Cardiac fibroblast (primary cell): ENCODE measurements at places on chromosomes 6 and 20.

DNA sequence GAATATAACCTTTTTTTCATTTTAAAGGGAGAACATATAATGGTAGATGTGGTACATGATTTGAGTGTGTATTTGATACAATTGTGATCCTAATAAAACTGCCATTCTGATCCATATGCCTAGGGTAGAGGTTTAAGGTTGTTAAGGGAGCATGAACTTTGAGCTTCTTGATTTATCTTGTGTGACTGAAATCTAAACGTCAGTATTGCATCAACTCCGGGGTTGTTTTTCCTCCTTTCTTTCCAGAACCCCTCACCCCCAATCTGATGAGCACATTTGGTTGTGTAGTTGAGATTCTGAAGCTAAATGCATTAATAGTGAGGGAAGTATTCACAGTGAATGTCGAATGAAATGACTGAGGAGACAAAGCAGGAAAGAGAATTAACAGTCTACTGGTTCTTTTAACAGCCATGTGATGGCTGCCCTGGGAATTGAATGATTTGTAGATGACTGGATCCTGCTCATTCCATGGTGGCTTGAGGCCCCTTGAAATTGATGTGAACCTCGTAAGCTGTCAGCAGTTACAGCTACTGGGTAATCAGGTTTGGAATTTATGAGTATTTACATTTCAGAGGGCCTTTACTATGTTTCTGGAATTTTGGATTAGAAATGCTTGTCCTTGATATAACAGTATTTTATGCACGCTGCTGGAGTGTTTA is 44.8 kb downstream of the FARS2 start:
- DNase-seq: no peak

- no peak for DNase-seq
These were observed 1.7 kb upstream of the ADGRB3 start for GRCh38 chr6:68633281-68633971.

DNA sequence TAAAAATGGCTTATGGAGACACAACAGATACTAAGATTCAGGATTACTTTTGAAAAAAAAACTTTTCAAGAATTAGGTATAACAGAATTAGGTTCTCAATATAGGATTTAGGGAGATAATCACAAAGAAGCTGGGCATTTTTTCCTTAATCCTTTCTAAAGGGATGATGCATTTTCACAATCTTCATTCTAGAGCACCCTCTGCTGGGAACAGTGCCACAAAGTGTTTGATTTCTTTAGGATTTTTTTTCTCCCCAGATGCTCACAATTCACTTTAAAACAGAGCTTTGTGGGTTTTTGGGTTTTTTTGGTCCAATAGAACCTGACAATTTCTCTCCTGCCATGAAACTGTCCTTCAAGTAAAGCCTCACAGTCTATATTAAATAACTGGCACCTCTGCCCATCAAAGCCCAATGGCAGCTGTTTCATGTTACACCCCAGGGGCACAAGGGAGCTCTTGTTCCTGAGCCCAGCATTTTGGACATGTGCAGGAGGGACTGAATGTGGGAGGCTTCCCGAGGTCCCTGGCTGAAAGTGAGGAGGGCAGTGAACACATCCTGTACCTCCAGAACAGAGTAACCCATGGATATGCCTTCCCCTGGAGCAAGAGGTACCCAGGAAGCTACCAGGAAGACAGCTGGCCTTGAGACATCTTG is 39.7 kb downstream of the PREP start:
- DNase-seq: peak; percentile 52

DNA sequence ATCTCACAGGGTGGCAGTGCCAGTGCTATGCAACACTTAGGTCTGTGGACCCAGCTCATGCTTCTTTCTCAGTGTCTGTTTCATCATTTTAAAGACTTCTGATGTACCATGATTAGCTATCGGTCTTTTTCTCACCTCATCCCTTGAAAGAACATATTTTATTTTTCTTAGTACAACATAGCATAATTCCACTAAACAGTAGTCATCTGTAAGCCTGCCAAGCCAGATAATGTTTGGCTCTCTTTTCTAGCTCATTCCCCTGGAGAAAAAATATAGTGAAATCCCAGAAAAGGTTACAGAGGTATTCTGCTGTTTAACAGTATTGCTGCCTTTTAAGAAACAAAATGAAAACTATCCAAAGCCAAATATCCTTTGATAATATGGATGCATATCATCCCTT is 177.0 kb upstream of the MMS22L start:
- DNase-seq: peak; percentile 15

DNA sequence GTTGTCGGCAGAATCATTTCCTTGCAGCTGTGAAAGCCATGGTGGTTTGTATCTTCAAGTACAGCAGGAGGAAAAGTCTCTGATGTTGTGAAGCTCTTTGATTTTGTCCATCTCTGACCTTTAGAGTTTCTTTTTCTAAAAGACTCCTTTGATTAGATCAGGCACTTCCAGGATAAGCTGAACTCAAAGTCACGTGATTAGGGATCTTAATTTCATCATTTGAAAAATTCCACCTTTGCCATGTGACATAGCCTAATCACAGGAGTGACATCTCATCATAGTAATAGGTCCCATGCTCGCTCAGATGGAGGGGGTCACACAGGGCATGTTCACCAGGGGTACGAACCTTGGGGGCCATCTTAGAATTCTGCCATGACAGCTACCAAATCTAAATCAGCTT is 441.5 kb upstream of the CDH4 start:
- DNase-seq: no peak

DNA sequence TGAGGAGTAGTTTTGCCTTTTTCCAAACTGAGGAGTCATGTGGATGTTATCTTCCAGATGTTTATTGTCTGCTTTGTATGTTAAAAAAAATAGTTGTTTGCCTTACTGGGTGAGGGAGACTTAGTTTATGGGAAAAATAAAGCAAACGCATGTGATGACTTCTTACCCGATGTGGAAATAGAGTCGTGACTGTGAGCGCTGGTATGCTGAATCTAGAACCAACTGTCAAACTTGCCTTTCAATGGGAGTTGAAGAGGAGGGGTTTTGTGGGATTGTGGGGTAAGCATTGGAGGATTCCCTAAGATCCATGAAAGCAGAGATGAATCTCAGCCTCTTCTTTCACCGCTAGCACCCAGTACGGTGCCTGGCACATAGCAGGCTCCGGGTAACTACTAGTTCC is 5.3 kb downstream of the DCBLD1 start:
- DNase-seq: peak; percentile 84

DNA sequence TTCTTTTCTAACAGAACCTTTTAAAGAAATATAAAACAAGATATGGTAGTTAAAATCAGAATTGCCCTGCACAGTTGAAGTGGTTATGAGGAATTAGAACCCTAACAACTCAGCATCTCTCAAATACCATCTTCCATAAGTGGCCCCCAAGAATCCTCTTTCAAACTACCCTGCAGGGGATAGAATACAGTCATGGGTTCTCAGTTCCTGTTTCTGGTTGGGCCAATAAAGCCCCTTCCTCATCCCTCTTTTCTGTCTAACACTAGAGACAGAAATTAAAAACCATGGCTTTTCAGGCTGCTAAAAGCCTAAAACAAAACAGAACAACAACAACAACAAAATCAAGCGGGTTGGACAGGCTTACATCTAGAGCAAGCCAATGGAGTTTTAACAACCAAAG is 6.7 kb upstream of the LCA5 start:
- DNase-seq: no peak

- DNase-seq: no peak
These were observed 823 bp downstream of the NHLRC1 start for GRCh38 chr6:18121580-18122127.

GRCh38 chr20:51469578-51470498 is 72.7 kb downstream of the NFATC2 start:
- no peak for DNase-seq

DNA sequence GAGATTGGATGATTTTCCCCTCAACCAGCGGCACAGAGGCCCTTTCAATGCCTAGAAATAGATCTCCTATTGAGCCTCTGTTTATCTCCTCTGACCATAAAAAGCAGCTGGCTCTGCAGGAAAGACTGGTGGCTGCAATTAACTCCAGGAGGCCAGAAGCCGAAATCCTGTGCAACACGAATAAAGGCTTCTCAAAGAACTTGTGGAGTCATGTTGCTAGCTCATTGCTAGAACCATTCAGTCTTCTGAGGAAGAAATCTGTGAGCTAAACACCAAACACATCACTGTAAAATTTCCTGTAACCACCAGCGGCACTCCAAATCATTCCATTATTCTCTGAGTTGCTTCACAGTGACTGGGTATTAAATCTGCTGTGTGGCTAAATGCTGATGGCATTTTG is 49.1 kb upstream of the TPD52L1 start:
- DNase-seq: peak; percentile 52

- no peak for DNase-seq
These were observed 48.5 kb downstream of the ADGRG6 start for GRCh38 chr6:142350309-142350708.

DNA sequence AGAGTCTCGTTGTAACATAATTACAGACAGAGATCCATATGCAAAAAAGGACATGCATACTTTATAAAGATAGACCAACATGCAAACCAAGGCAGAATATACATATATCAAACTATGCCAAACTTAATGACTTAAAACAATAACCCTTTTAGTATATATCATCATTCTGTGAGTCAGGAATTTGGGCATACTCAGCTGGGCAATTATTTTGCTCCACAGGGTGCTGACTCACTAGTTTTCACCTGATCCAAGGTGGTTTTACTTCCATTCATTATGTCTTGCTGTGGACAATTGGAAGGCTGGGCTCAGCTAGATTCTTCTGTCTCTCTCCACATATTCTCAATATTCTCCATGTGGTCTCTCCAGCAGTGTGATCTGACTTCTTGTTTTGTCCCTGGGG is 41.2 kb upstream of the RNF146 start:
- no peak for DNase-seq

GRCh38 chr20:39082622-39083398 is 120.7 kb downstream of the DHX35 start:
- DNase-seq: no peak

DNA sequence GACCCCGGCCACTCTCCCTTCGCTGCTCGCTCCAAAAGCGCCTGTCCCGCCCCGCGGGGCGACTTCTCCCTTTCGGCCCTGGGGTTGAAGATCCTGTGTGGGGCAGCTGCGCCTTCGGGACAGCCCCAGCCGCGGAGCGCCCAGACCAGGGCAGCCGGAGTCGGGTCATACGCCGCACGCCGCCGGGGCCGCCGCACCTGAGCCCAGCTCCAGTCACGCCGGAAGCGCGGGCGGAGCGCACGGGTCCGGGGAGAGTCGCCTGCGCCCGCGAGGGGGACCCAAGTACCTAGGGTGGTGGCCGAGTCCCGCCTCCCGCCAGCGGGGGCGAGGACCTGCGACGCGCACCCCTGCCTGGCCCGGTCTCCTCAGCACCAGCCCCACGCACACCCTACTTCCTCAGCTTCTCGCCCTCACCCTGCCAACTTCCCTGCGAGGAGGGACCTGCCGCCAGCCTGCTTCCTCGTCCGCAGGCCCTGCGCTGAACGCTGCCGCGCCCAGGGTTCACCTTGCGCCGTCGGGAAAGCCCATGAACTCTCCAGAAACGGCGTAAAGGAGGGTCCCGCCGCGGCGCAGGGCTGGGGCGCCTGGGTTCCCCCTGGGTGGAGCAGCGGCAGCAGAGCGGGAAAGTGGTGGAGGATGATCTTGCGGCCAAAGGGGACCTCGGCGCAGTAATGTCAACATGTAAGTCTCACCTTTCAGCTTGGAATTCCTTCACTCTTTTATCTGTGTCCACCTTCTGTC is at the start of gene ADGRG6:
Gene ADGRG6 (plus strand): TSS at position 357 of the 741 bp plus-strand sequence. CDS start 323 bp downstream, at position 680.
- peak; percentile 32 for DNase-seq

DNA sequence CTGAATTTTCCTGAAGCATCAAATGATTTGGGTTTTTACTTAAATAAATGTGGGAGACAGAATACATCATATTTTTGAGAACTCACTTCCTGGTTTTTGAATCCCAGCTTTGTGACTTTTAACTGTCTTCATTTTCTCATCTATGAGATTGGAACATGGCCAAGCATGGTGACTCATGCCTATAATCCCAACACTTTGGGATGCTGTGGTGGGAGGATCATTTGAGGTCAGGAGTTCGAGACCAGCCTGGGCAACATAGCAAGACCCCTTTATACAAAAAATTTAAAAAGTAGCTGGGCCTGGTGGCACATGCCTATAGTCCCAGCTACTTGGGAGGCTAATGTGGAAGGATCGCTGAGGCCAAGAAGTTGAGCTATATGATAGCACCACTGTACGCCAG is 122.3 kb downstream of the QKI start:
- peak; percentile 35 for DNase-seq

- no peak for DNase-seq
These were observed 456.4 kb upstream of the MANEA start for GRCh38 chr6:95120984-95121383.

DNA sequence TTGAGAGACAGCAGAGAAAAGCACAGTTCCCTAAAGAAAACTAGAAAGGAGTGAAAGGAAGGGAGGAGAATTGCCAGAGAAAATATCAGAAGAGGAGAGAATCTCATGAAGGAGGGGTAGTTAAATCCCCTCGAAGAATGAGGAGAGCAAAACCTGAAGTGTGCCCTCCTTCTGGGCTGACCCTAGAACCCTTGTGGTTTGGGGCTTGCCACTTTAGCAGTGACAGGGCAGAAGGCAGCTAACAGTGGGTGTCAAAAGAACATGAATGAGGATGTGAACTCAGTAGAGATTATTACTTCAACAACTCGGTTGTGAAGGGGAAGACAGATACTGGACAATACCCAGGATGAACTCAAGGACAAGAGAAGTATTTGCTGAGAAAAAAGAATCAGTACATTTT is 73.6 kb downstream of the RALGAPA2 start:
- no peak for DNase-seq

- DNase-seq: no peak
These were observed 1.4 kb downstream of the CST3 start for GRCh38 chr20:23636182-23636907.

DNA sequence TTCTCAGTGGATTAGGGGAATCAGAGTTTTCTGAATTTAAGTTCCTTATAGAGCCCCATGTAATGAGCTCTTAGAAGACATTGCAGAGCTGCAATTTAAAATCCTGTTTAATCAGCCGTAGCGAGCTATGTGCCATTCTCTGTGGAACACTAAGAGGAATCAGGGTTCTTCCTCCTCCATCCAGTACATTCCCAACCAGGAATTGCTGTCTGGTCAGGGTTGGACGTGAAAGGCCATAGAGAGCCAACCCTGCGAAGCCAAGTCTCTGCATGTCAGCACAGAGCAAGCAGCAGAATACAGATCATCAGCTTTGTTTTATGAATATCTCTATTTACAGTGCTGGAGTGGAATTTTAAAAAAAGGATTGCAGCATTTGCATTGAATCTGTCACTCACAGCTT is 366.0 kb downstream of the LAMA2 start:
- DNase-seq: no peak

- no peak for DNase-seq
These were observed 3.9 kb downstream of the EYA4 start for GRCh38 chr6:133245007-133245406.

- no peak for DNase-seq
These were observed 107.2 kb upstream of the CENPW start for GRCh38 chr6:126232671-126233070.

DNA sequence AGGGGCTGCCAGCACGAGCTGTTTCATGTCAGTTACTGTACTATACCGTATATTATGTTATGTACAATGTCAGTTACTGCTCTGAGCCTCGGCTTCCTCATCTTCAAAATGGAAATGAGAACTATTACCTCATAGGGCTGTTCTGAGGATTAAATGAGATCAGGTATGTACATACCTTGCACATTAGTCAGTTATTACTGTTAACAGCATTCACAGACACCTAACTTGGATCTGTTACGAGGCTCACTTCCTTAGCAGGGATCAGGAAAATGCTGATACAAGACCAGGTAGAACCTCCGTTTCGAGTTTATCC is 69.7 kb upstream of the TBC1D7 start:
- DNase-seq: no peak
